HAP-1 (cell line): ENCODE measurements at places on chromosomes 12 and 14.
A peak's percentile ranks its signal among the peaks of the same experiment; 100 is the strongest.

DNA sequence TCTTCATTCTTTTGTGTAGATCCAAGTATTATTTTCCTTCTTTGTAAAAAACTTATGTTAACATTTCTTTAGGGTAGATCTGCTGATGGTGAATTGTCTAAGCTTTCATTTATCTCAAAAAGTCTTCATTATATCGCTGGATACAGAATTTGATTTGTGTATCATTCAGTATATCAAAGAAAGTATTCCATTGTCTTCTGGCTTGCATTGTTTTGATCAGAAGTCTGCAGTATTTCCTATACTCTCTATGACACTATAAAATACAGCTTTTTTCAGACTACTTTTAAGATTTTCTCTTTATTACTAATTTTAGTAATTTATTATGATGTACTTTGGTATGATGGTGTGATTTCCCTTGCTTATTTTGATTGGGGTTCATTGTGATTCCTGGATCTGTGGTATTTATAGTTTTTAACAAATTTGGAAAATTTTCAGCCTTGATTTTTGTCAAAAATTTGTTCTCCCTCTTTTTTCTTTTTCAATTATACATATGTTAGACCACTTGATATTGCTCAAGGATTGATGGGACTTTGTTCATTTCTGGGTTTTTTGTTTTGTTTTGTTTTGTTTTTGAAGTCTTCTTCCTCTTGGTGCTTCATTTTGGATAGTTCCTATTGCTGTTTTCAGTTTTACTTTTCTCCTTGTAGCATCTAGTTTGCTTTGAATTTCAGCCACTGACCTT is 176.5 kb downstream of the ZFP36L1 start:
- DNase-seq = no peak

- peak; percentile 11 for DNase-seq
Measured at GRCh38 chr12:52390739-52391617, 5.5 kb upstream of the KRT84 start.

DNA sequence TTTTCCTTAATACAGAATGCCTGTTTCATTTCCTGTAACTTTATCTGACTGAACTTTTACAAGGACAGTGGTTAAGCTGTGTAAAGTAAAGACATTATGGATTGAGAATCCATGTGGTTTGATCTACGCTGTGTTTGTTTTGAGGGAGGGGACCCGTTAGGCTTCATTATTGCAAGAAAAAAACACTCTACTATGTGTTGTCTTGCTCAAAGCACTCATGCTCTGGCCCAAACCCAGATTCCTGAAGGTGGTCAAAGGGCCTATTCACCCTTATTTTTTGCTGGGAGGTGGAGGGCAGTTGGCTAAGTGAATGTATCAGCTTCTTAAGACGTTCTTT is 11.9 kb downstream of the RNF10 start:
- no peak for DNase-seq

DNA sequence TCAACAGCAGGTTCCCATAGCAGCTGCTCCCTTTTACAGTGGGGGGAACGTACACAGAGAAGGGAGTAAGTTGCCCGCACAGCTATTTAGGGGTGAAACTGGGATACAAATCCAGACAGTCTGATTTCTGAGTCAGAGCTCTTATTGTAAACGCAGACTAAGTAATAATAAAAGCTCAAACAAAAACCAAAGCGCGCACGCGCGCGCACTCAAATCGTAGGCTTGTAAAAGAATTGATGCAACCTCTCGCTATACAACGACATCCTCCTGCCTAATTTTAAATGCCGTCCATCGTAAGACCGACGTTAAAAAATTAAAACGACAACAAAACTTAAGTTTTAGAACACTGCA is 747 bp upstream of the DACT1 start:
- DNase-seq = peak; percentile 52

DNA sequence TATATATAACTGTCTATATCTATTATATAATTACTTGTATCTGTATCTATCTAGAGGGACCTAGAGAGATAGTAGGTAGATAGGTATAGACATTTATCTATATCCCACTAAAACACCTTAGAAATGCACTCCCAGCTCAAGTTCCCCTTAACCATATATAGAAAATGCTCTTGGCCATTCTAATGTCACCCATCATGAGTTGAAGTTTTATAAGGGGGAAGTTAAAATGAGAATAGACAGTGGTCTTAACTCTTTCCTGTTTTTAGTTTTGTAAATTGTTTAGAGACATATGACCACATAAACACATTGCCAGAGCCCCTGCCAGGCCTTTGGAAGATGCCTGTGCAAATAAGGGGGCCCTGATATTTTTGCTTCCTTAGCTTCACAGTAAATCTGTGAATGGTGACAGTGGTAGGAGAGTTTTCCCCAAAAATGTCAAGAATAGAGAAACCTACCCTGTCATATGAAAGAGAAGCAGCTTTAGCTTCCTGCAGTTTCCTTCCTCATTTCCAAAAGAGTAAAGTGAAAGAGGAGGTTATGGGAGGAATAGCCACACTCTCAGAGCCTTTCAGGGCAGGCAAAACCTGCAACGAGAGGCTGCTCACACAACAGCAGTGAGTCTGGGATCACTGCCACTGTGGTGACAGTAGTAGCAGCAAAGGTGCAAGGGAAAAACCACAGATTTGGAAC is 45.5 kb downstream of the MGST1 start:
- DNase-seq = no peak

DNA sequence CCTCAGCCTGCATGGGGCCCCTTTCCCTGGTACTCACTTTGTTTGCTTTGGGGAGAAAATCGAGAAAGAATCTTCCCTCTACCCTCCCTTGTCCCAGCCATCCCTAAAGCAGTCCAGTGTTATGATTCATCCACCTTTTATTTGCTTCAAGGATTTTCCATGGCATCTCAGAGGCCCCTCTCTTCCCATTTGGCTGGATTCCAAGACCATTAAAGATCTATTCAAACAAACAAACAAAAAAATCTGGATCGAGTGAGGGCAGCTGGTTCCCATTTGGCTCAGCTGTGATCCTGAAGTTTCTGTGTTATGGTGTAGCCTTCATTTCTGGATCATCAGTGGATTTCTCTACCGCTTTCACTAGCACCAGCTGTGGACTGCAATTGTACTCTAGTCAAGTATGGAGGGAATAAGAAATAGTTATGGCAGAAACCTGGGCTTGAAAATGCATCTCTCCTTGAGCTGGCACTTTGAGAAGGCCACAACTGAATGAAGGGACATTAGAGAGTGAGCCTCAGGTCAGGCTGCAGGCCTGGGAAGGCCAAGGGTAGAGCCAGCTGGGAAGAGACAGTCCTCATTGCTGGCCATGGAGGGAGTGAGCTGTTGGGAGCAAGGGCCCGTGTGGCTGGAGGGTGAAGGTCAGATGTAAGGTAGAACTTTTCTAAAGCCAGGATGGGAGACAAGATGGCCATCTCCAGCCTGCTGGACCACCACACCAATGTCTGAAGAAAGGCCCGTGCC is 13.7 kb downstream of the KRT71 start:
- no peak for DNase-seq

DNA sequence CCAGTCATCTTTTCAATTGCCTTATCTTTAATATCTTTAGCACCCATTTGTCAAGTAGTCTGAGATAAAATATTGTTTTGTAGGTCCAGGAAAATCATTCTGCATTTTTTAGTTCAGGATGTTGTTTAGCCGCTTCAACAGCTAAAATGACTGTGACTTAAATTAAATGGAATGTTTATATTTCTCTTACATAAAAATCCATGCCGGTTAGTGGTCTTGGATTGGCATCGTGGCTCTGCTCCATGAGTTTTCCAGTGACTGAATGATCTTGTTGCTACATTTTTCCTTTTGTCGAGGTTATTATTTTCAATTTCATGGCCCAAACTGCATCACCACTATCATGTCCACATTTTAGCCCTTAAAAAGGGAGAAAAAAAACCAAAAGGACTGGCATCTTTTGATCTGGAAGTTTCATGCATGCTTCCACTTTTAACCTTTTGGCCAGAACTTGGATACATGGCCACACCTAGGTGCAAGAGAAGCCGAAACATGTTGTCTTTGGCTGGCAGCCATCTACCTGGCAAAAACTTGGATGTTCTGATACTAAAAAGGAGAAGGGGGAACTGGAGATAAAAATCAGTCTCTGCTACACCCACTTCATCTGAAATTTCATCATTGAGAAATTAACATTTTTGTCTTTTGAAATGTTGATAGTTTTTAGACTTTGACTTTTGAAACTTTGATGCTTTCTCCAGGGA is 142.4 kb downstream of the OTOGL start:
- no peak for DNase-seq

GRCh38 chr12:92436856-92437255 is 265.9 kb upstream of the PLEKHG7 start:
- DNase-seq = no peak
